Endothelial cell of umbilical vein (primary cell): ENCODE measurements at places on chromosomes 6 and 20. TPM values are rescaled to one million over a fixed set of nuclear protein-coding genes. Genes with fewer than 3 reads are reported as not detected.
A peak's percentile ranks its signal among the peaks of the same experiment; 100 is the strongest.

The ALDH8A1 gene
- 0.58 and 0.95 TPM in 2 replicates for total RNA-seq

The SLC12A5 gene
- 1.6 and 1.8 TPM in 2 replicates for total RNA-seq

The SNAP25 gene
- 2.2 and 4.4 TPM in 2 replicates for total RNA-seq

The TRIM15 gene
- total RNA-seq, result not detected in 2 replicates

The RBM12 gene
- 98.0 and 105 TPM in 2 replicates for total RNA-seq

The RAB32 gene
- total RNA-seq, result 65.6 and 78.3 TPM in 2 replicates

The MUC21 gene
- not detected in 2 replicates for total RNA-seq

The NDRG3 gene
- 27.7 and 28.4 TPM in 2 replicates for total RNA-seq

GRCh38 chr20:8912096-8912495 is 156.8 kb upstream of the PLCB4 start:
- no peak overlapping the region for H3K4me3 ChIP-seq
- H3K27me3 ChIP-seq, result no peaks in the 10 kb centered on the region

- no peak overlapping the region for H3K27ac ChIP-seq
- no peak for DNase-seq
- H3K27me3 ChIP-seq, result no peaks in the 10 kb centered on the region
- H3K4me1 ChIP-seq, result no peaks in the 10 kb centered on the region
These were observed 76.1 kb downstream of the IRF4 start for GRCh38 chr6:467671-468082.

DNA sequence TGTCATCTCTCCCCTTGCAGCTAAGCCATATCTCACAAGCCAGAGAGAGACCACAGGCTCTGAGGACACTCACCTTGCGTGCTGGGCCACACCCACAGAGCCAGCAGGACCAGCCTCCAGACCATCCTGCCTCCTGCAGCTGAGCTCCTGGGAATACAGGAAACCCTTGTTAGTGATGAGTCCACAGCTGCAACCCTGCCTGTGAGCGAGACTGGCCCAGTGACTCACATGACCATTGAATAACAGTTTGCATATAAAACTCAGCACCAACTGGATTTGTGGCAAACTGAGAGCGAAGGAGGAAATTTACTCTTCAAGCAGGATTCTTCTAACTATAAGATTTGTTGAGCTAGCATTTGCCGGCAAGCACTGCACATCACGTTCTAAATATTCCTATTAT is 3.0 kb downstream of the THBS2 start:
- H3K4me3 ChIP-seq, result no peak overlapping the region
- H3K27me3 ChIP-seq, result no peaks in the 10 kb centered on the region
- H3K36me3 ChIP-seq, result no peaks in the 10 kb centered on the region
- H3K4me1 ChIP-seq, result no peaks in the 10 kb centered on the region
- H3K27ac ChIP-seq, result no peak overlapping the region
- DNase-seq, result no peak

DNA sequence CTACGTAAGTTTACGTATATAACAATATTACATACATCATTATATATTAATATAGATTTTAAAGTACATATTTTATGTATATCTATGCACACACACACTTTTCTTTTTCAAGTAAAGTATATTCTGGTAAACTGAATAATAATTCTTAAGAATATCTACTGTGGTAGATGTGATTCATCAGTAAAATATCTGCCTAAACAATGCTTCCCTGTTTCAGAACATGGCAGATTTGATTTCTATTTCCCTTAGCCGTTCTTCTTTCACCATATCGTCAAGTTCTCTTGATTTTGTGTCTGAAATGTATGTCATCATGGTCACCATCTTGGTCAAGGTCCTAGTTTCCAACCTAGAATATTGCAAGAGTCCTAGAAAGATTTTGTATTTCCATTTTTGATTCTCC is 195.6 kb downstream of the HDGFL1 start:
- peaks cover 14% of the 10 kb centered on the region for H3K4me1 ChIP-seq
- H3K27ac ChIP-seq, result peak overlapping the region; percentile 27
- H3K36me3 ChIP-seq, result no peaks in the 10 kb centered on the region
- peak; percentile 18 for DNase-seq

- peak overlapping the region; percentile 83 for H3K4me3 ChIP-seq
- peak; percentile 60 for DNase-seq
- peak overlapping the region; percentile 78 for H3K27ac ChIP-seq
- H3K27me3 ChIP-seq, result no peaks in the 10 kb centered on the region
These were observed 646 bp downstream of the RPS6KA2 start for GRCh38 chr6:166626177-166627032.

DNA sequence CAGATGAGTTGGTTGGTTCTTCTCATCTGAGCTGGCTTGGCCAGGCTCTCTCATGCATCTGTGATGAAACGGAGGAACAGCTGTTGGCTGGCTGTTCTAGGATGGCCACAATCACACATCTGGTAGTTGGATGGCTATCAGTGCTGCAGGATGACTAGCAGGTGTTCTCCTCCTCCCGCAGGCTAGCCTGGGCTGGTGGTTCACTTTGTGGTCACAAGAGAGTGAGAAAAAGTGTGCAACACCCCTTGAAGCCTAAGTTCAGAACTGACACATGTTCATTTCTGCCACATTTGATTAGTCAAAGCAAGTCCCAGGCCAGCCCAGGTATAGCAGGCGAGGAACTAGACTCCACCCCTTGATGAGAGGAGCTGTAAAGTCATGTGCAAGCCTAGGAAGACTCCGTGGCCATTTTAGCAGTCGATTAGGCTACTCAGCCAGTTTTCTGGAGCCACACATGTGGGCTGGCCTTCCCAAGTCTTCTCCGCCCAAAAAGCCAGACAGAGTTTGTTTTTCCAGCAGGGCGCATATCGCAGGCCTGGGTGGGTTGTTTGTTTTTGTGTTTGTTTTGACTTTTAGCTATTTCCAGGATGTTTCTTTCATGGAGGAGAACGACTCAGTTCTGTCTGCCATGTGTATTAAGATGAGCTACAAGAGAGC is 120.8 kb downstream of the ISM1 start:
- H3K4me1 ChIP-seq, result no peaks in the 10 kb centered on the region
- H3K36me3 ChIP-seq, result no peaks in the 10 kb centered on the region
- H3K4me3 ChIP-seq, result no peak overlapping the region
- H3K27ac ChIP-seq, result no peak overlapping the region
- H3K27me3 ChIP-seq, result no peaks in the 10 kb centered on the region
- DNase-seq, result no peak

- no peaks in the 10 kb centered on the region for H3K36me3 ChIP-seq
- no peak for DNase-seq
- H3K4me1 ChIP-seq, result no peaks in the 10 kb centered on the region
- H3K27ac ChIP-seq, result no peak overlapping the region
- no peak overlapping the region for H3K4me3 ChIP-seq
- H3K27me3 ChIP-seq, result no peaks in the 10 kb centered on the region
These were observed 262.9 kb downstream of the TAF4 start for GRCh38 chr20:61802721-61803311.

DNA sequence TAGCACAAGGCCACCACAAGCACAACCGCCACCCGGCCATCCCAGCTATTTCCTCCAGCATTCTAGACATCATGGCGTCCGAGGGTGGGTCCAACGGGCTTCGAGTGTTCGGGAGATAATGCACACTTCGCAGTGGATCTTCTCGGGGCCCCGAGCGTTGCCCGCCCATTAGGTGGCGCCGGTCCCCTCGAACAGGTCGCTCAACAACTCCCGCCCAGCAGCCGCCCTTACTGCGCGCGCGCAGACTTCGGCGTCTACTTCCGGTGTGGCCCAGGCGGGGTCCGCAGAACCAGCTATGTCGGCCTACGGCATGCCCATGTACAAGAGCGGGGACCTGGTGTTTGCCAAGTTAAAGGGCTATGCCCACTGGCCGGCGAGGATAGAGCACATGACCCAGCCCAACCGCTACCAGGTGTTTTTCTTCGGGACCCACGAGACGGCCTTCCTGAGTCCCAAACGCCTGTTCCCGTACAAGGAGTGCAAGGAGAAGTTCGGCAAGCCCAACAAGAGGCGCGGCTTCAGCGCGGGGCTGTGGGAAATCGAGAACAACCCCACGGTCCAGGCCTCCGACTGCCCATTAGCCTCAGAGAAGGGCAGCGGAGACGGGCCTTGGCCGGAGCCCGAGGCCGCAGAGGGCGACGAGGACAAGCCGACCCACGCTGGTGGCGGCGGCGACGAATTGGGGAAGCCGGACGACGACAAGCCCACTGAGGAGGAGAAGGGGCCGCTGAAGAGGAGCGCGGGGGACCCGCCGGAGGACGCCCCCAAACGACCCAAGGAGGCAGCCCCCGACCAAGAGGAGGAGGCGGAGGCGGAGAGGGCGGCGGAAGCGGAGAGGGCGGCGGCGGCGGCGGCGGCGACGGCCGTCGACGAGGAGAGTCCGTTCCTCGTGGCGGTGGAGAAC is at the start of gene HDGFL1:
TSS of gene HDGFL1 (plus strand) at position 286 of the 904 bp plus-strand sequence. CDS start at position 296, 10 bp downstream.
- no peak within 1 kb of the TSS for H3K27ac ChIP-seq
- no peak for DNase-seq
- no peaks in the 10 kb centered on the region for H3K4me1 ChIP-seq
- no peak within 1 kb of the TSS for H3K4me3 ChIP-seq
- no peaks in the 10 kb centered on the region for H3K27me3 ChIP-seq
- H3K36me3 ChIP-seq, result no peaks in the 10 kb centered on the region

- no peaks in the 10 kb centered on the region for H3K36me3 ChIP-seq
- no peak for DNase-seq
- no peaks in the 10 kb centered on the region for H3K27me3 ChIP-seq
- H3K4me3 ChIP-seq, result no peak overlapping the region
- H3K27ac ChIP-seq, result no peak overlapping the region
These were observed 345.2 kb downstream of the GJA1 start for GRCh38 chr6:121780325-121781321.

DNA sequence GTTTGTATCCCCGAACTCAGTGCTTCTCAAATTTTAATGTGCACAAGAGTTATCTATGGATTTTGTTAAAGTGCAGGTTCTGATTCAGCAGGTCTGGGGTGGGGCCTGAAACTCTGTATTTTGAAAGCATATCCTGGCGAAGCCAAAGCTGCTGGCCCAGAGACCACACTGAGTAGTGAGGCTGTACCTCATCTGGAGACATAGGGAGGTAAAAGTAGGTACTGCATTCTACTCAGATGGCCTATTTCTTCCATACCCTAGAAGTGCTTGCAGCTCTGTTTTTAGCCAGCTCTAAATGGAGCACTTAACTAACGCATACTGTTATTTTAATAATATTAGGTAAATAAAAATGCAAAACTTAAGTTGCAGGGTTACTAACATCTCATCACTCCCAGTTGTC is 241.6 kb upstream of the PRND start:
- no peak overlapping the region for H3K27ac ChIP-seq
- no peak overlapping the region for H3K4me3 ChIP-seq
- no peaks in the 10 kb centered on the region for H3K36me3 ChIP-seq
- H3K4me1 ChIP-seq, result no peaks in the 10 kb centered on the region
- peaks cover 11% of the 10 kb centered on the region for H3K27me3 ChIP-seq

- no peaks in the 10 kb centered on the region for H3K36me3 ChIP-seq
- no peaks in the 10 kb centered on the region for H3K27me3 ChIP-seq
- DNase-seq, result no peak
- no peak overlapping the region for H3K4me3 ChIP-seq
- H3K27ac ChIP-seq, result no peak overlapping the region
These were observed 121.8 kb downstream of the COL9A1 start for GRCh38 chr6:70180901-70181599.

DNA sequence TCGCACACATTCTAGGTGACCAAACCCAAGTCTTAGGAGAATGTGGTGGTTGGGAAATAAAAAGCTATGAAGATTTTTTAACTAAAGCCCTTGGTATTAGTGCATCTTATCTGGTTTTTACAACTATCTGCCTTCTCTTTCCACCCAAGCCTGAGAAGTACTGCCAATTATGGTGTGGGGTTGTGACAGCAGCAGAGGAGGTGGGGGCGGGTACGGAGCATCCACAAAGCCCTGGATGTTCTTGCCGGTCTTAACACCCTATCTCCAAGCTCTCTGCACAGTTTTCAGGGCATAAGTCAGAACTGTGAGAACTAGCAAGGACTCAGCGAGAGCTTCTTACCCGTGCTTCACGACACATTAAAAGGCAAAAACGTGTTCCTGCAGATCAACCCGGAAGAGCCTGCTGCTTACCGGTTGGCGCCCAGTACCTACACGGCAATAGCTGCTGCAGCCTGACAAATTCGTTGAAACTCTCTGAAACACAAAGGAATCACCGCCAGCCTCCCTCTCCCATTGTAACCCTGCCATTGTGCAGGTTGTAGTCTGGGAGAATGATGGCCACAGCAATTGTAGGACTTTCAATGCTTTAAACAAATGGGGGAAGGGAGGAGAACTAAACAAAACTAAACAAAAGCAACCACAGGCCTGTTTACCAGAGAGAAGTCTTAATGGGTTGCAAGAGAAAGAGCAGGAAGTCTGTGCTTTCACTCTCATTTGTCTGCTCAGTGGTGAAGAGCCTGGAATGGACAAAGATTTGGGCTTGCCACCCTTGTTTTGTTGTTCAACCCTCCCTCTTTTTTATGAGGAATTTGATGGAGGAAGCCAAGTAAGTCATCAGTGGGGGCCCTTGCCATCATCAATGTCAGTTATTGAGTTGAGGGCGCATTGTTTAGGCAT is 461.0 kb upstream of the JARID2 start:
- no peak overlapping the region for H3K27ac ChIP-seq
- no peak for DNase-seq
- H3K36me3 ChIP-seq, result no peaks in the 10 kb centered on the region

GRCh38 chr20:40186826-40187225 is 502.2 kb downstream of the MAFB start:
- no peaks in the 10 kb centered on the region for H3K4me1 ChIP-seq
- DNase-seq, result no peak

GRCh38 chr6:157019115-157019641 is 242.0 kb downstream of the ARID1B start:
- no peak overlapping the region for H3K4me3 ChIP-seq
- H3K36me3 ChIP-seq, result no peaks in the 10 kb centered on the region
- H3K27me3 ChIP-seq, result no peaks in the 10 kb centered on the region
- no peak overlapping the region for H3K27ac ChIP-seq
- DNase-seq, result no peak

DNA sequence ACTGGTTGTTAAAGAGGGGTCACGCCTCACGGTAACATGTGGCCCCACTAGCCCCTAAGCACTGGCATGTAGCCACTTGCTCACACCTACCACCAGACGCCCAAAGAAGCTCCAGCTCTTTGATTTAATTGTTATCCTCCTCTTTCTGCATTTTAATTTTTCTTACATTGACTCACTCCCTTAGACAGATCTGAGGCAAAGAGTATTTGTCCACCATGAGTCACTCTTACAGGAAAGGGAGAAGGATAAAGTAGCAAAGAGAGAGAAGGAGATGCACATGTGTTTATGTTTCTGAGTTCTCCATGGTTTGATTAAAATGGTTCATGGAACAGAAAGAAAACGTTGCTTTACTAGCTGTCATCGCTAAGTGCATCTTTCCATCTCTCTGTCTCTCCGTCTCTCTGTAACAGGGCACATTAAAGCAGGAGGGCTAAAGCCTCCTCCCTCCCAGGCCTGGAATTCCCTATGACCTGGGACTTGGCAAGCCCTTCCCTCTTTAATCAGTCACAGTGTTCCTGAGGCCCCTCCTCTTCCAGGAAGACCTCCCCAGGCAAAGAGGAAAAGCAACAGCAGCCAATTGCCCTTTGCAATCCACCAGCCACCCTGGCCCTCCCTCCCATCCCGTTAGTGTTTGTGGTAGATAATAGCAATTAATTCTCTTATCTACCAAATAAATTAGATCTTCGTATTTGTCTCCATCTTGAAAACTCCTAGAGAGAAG is 112.8 kb upstream of the TSHZ2 start:
- H3K36me3 ChIP-seq, result no peaks in the 10 kb centered on the region
- no peaks in the 10 kb centered on the region for H3K4me1 ChIP-seq
- H3K27ac ChIP-seq, result no peak overlapping the region
- peak; percentile 1 for DNase-seq
